Activated CD4-positive, alpha-beta T cell treated with anti-CD3 and anti-CD28 coated beads for 1 hour (primary cell): ENCODE measurements at places on chromosomes 4 and X.

- DNase-seq = no peak
These were observed 133.1 kb downstream of the JADE1 start for GRCh38 chr4:128942607-128943006.

- peak; percentile 28 for DNase-seq
These were observed 930 bp downstream of the ZNF718 start for GRCh38 chr4:125091-125771.

DNA sequence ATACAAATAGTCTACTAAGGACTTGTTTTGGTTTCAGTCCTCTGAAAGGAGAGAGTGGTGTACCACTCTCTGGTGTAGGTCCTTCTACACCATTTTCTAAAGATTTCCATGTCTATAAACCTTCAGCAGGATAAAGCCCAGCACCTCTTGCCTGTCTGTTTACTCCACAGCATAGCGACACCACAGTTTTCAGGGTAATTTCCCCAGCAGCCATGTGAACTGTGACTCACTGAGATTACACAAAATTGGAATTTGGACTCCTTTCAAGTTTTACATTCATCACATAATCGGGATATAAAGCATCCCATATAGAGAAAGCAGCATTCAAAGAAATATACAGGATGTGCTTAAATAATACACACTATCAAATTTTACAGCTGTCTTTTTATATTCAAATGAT, 229.6 kb downstream of the PRDM5 start:
- no peak for DNase-seq

DNA sequence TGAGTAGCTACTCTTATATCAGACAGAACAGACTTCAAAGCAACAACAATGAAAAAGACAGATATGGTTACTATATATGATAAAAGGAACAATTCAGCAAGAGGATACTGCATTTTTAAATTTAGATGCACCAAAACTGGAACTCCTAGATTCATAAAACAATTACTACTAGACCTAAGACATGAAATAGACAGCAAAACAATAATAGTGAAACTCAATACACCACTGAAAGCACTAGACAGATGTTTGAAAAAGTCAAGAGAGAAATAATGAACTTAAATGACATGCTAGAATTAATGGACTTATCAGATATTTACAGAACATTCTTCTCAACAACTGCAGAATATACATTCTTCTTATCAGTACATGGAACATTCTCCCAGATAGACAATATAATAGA, 99.5 kb upstream of the ITM2A start:
- DNase-seq = no peak

DNA sequence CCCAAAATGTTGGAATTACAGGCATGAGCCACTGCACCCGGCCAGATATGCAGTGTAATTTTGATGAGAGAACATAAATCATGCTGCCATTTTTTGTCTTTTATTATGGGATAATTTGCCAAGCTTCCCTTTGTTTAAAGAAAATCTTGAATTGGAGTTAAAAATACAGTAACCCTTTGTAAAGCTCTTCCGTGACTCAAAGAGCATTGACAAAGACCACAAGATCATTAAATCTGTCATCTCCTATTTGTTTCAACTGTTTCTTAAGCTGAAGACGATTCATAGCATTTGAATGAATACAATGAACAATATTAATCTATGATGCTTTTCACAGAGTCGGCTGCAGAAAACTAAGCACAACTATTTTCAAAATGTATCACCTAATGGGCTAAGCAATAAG, 132.6 kb downstream of the ANAPC4 start:
- DNase-seq = no peak

GRCh38 chrX:13258052-13258444, 61.8 kb downstream of the ATXN3L start:
- DNase-seq = no peak

DNA sequence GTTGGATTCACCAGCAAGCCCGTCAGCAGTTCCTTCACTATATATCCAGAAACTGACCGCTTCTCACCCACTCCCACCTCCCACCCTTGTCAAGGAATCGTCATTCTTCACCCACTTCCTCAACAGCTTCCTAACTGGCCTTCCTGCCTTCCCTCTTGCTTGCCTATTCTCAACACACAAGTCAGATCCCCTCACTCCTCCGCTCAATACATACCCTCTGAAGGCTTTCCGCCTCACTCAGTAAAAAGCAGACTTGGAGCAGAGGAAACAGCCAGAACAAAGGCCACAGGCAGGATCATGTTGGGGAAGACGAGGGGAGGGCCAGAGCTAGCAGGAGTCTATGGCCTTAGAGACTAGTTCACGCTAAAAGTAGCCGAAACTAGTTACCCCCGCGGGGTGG, 23.7 kb downstream of the RWDD4 start:
- no peak for DNase-seq

- no peak for DNase-seq
These were observed 718.7 kb upstream of the MAGEB2 start for GRCh38 chrX:29496636-29497180.
